ENCODE measurements at places on chromosomes 3 and 15.

GRCh38 chr15:71753346-71753745 is 57.0 kb upstream of the NR2E3 start:
- no peak for DNase-seq

GRCh38 chr3:107241217-107241616 is 136.0 kb upstream of the CCDC54 start:
- DNase-seq = peak; percentile 23

DNA sequence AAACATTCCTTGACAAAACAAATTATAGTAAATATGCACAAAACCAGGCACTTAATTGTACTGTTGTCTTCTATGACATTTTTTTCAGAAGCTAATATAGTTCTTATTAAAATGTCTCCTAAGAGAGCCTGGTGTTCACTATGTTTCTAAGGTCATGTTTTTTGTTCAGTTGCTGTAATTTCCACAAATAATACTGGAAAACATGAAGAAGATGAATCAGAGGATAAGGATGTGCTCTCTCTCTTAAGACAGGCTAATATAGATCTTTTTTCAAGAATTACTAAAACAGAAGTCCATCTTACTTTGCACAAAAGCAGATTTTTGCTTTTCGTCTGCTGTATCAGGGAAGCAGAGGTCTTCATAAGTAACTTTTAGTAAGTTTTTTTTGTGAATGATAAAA is 823.0 kb upstream of the NECTIN3 start:
- no peak for DNase-seq

GRCh38 chr15:81880833-81881232 is 165.0 kb downstream of the MEX3B start:
- DNase-seq = no peak

DNA sequence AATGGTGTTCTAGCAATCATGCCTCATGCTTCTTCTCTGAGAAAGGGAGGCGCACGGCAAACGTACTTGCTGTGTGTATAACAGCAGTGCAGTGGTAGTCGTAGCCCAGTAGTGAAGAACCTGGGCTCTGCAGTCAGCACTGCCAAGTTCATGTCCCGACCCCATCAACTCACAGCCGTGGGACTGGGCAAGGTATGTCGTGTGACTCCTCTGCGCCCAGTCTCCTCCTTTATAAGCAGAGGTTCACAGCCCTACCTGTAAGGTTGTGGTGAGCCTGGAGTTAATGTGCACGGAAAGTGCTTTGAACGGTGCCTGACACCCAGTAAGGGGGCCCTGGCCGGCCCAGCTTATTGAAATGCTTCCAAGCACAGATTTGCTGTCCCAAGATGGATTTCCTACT is 26.6 kb downstream of the EHD4 start:
- DNase-seq = no peak

DNA sequence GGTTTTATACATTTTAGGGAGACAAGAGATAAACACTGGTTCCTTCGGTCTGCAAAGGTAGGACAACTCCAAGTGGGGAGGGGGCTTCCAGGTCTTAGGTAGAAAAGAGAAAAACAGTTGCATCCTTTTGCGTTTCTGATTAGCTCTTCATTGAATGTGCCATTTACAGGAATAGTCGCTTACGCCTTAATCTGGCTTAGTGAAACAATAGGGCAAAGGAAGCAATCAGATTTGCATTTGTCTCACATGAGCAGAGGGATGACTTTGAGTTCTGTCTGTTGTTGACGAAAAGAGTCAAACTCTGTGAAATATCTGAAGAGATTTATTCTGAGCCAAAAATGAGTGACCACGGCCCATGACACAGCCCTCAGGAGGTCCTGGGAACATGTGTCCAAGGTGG is 166.0 kb upstream of the ATP10A start:
- no peak for DNase-seq

All from GM13977 (cell line).